ENCODE measurements at places on chromosomes 4 and X.

DNA sequence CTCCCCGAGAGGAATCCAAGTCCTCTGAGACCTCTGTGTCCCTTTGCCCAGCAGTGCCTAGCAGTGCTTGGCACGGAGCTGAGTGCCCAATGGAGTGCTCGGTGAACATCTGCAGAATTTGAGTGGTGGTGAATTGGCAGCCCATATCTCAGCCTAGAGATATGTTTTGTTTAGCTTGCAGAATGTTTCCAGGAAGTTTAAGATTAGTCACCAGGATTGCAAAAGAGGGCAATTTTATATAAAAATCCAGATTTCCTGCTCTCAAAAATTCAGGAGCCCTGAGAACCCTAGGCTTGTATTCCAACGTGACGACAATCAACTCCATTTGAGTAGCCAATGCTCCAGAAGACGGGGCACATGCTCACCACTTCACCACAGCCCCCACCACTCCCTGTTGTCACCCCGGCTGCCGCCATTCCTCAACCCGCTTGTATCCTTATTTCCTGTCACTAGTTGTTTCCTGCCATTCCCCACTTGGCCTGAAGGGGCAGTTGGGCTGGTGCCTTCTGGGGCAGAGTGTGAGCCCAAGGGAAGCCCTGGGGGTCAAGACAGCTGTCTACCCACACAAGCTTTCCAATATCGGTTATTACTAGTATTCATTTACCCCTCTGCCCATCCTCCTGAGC, 116.9 kb downstream of the EFNB1 start:
- peak; percentile 9 for DNase-seq

DNA sequence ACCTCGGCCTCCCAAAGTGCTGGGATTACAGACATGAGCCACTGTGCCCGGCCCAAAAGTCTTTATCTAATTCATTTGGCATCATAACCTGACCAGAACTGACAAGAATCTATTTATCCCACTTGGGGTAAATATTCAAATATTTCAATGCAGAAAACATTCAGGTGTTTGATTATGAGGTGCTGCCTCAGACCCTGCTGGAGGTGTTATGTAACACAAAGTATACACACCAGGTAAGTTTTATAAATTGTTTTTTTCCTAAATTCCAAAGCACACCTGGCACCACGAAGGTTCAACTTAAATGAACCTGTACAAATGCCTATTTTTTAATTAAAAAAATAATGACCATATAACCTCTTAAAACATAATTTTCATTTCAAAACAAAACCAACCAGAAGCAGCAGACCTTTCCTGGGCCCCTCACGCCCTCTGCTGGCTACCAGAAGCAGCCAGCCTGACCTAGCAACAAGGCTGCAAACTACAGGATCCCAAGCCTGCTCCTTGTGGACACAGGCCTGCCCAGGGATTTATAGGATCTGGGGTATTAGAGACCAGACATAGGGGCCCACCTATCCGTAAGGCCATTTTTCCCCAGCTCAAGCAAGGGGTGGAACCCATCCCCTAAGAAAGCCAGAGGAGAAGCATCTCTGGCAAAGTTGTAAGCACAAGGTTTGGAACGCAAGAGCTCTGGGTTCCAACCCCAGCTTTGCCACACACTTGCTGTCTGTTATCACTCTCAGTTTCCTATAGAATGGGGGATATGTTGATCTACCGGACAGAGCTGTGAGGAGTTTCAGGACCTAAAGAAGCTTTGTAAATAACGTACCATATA, 11.7 kb downstream of the OTUD5 start:
- peak; percentile 26 for DNase-seq

GRCh38 chr4:100799761-100800539, 282.1 kb upstream of the EMCN start:
- no peak for DNase-seq

DNA sequence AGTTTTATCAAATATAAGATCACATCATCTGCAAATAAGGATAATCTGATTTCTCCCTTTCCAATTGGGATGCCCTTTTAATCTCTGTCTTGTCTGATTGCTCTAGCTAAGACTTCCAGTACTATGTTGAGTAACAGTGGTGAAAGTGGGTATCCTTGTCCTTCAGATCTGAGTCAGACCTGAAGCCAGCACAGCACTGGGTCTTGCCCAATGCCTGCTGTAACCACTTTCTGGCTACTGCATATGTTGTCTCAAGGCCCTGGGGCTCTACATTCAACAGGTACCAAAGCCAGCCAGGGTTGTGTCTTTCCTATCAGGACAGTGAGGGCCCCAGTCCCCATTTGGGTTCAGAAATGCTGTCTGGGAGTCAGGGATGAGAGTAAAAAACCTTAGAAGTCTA, 90.3 kb downstream of the CYSLTR1 start:
- DNase-seq: no peak

GRCh38 chr4:85708468-85708867, 233.5 kb downstream of the ARHGAP24 start:
- no peak for DNase-seq

DNA sequence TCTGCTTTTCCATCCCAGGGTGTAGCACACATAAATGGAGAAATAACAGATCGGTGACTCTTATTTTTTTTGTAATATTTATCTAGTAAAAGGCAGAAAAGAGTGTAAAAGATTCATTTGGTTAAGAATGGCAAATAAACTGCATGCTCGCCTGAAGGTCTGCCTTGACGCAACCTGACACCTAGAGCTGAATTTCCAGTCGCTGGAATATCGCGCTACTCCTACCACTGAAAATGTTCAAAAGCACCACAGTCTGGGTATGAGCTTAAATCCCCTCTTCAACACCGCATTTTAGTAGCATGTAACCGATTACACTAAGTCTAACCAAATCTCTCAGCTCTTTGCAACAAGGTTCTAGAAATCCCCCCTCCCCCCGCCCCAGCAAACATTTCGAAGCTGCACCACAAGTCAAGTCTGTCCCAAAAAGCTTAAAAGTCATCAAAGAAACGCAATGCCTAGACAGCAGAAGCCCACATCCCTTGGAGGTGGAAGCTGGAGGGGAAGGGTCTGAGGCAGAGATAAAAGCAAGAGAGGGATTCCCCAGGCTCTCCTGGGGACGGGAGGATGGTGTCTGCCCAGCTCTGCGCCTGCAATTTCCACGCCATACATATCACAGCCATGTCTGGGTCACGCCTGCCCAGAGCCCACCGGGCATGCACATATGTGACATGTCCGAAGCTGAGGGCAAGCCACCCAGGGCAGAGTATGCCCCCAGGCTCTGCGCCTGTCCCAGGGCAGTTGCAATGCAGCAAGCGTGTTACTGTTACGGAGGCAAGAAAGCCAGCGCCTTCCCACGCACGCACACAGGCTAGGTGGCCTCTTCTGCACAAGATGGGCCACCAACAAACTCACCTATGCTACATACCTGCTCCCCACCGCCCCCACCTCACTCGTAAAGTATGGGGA, 1.4 kb downstream of the FGF13 start:
- no peak for DNase-seq

DNA sequence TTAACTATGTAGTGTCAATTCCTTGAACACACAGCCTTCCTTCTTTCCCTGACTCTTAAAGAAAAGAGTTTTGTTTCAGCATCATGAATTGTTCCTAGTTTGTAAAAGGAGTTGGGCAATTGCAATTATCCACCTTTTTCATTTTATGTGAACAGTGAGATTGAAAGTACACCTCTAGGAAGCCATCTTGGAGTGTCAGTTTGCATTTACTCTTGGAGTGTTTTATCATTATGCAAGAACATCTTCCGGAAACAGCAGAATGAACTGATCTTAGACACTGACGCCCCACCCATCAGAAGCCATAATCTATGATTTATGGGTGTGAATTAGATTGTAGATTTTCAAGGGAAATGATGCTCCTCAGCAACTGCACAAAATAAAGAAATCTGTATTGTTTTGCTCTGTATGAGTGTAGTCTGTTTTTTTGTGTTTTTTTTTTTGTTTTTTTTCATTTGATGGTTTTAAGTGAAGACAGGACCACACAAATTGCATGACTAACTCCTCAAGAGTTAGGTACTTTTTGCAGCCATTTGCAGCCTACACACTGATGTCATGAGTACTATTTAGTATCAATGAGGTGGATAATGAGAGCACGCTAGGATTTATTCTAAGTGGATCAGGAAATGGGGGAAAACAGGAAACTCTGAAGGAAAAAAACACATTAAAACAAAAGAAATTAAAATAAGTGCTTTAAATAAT, 19.5 kb upstream of the FGF2 start:
- no peak for DNase-seq

GRCh38 chr4:74486905-74487304, 42.0 kb downstream of the AREG start:
- DNase-seq: no peak

GRCh38 chr4:5852523-5853202, 40.2 kb downstream of the CRMP1 start:
- no peak for DNase-seq

GRCh38 chr4:36267486-36268268, 13.7 kb upstream of the DTHD1 start:
- no peak for DNase-seq

DNA sequence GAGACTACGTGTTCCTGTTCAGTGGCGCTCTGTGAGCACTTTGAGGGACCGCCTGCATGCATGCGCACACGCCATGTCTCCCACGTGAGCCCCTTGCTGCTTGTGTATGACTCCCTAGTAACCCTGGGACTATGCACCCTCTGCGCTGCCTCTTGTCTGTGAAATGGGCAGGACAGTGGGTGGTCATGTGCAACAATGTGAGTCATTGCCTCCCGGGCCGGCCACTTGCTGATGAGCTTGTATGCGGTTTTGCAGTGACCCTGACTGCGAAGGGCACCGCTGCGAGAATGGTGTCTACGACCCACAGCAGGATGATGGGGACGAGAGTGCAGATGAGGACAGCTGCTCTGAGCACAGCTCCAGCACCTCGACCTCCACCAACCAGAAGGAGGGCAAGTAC, 61.4 kb downstream of the TNIP2 start:
- no peak for DNase-seq

- DNase-seq: peak; percentile 16
Observed at GRCh38 chrX:38805432-38806389, 4.5 kb downstream of the MID1IP1 start.

DNA sequence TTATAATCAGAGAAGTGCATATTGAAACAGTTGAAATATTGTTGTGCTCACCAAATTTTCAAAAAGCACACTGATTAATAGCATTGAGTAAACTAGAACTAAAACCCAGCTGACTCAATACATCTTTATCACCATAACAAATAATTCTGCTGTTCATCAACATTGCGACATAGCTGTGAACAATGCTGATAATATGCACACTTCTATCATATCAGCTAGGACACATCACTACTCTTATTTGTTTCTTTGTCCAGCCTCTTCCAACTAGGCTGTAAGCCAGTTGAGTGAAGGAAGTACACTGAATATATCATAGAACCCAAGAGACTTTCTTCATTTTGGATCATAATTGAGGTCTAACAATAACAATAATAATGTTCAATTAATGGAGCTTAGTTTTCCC, 349.7 kb downstream of the IQCM start:
- peak; percentile 31 for DNase-seq

- DNase-seq: no peak
Observed at GRCh38 chr4:84895283-84895682, 71.2 kb downstream of the WDFY3 start.

- DNase-seq: no peak
Observed at GRCh38 chrX:18170910-18171309, 49.8 kb downstream of the BEND2 start.

DNA sequence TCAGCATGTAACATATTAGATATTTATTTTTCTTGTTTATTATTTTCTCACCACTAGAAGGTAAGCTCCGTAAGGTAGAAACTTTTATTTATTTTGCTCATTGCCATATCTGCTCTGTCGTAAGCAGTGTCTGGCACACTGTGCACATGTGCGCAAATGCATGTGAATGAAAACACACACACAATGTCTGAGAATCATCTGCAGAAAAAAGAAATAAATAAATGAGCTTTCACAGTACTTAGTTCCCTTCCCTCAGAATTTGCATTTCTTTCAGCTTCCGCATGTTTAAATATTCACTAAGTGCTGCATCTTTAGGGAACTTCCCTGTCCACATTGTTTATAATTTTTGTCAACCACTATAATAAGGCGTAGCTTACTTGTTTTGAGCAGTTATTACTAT, 963.0 kb upstream of the PABPC4L start:
- DNase-seq: no peak

- DNase-seq: no peak
Observed at GRCh38 chr4:55763996-55764395, 55.6 kb upstream of the EXOC1L start.

DNA sequence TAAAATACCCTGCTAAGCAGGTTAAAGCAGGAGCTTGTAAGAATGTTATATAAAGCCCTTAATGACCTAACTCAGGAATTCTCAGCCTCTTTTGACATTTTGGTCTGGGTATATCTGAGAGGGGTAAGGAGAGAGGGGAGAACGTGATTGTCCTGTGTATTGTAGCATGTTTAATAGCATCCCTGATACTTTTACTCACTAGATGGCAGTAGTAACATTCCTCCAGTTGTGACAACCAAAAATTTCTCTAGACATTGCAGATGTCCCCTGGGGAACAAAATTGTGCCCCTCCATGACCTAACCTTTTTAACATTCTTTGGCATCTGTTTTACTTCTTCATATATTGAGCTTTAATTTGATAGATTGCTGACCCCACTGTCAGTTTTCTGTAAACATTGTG, 17.9 kb downstream of the SMARCA5 start:
- no peak for DNase-seq

DNA sequence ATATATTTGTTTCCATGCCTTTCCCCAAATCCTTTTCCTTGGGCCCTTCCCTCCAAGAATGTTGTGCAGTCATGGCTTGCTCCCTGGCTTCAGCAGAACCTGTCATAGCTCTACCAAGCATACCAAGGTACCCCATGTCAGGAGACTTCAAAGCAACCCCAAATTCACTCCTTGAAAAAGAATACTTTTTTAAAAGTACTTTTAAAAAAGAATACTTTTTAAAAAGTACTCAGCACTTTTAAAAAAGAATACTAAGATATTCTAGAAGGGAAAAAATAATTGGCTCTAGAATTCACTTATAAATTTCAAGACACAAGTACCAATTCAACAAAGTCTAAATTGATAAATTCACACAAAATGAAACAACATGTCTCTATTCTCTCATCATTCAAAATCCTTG, 76.0 kb downstream of the NR3C2 start:
- no peak for DNase-seq

- no peak for DNase-seq
Observed at GRCh38 chr4:22322996-22323395, 192.9 kb downstream of the ADGRA3 start.

GRCh38 chrX:35251226-35251625, 308.6 kb downstream of the FAM47B start:
- no peak for DNase-seq

DNA sequence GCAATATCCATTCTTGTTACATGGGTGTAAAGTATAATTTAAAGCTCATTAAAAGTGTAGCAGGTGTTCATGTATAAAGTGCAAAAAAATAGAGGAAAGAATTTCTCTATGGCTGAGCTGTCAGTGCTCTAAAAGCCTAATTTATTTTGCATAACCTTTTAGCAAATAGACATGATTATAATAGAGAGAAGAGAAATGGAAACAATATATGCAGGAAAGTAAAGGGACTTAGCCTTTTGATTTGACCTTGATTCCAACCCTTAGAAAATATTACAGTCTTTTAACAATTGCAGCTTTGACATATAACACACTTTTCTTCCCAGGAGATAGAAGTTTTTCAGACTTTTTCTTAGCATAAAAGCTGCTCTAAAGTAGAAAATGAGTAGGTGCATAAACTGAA, 978.3 kb downstream of the PCDH18 start:
- DNase-seq: no peak

GRCh38 chr4:6953751-6954380, 44.2 kb downstream of the TBC1D14 start:
- DNase-seq: no peak

Data from RWPE1 (cell line).